ENCODE measurements at places on chromosomes 2 and 18.
A peak's percentile ranks its signal among the peaks of the same experiment; 100 is the strongest.

DNA sequence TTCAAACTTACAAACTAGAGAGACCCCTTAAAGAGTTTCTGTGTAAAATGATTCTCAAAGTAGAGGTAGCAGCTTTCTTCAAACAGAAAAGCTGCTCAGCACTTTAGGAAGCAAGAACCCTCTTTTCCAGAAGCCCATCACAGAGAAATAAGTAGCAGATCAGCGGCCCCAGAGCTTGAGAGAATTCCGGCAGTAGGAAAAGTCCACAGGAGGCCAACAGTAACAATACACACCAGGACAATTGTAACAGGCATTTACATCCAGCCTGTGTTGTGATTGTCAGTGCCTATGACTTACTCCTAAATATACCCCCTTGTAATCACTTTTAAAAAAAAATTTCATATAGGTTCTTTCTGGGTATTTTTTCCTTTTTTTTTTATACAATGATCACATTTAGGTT lies 161.4 kb upstream of the ACVR2A start:
- DNase-seq = no peak

- no peak for DNase-seq
Observed at GRCh38 chr2:180555391-180555965, 424.9 kb upstream of the UBE2E3 start.

DNA sequence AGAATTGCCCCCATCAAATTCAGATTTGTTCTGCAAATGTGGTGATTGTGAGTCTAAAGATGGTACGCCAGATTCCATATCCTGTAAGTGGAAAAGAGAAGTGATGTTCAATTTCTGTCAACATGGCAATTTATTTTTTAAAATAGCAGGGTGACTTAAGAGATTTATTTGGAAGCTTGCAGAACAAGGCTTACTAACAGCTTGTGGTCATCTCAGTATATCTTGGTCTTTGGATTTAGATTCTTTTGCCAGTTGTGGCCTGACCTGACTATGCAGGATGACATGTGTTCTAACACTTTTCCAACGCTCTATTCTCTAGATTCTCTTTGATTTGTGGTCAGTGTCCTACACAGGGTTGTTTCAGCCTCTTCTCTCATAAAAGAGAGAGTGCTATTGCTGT lies 74.4 kb downstream of the MAP3K20 start:
- no peak for DNase-seq

GRCh38 chr2:136133586-136133985 lies 15.6 kb upstream of the CXCR4 start:
- no peak for DNase-seq

- DNase-seq = no peak
Observed at GRCh38 chr2:10357193-10358169, 54.8 kb downstream of the HPCAL1 start.

- DNase-seq = peak; percentile 43
Observed at GRCh38 chr2:65300134-65300760, 72.6 kb downstream of the ACTR2 start.

DNA sequence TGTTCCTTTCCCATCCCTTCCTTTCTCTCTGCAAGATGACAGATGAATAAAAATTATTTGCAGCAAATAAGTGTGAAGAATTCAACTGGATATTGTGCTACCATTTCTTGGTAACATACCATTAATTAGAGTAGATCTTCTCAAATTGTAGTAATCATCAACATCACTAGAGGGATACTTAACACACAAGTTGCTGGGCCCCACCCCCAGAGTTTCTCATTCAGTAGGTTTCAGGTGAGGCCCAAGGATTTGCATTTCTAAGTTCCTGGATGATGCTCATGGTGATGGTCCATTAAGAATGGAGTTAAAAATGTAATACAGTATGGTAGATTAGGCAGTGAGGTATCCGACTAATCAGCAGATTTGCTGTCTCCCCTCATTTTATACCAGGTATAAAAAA lies 594.0 kb downstream of the ERBB4 start:
- no peak for DNase-seq

GRCh38 chr2:215528555-215528954 lies 92.7 kb upstream of the FN1 start:
- DNase-seq = no peak

GRCh38 chr18:48676346-48676745 lies 137.5 kb downstream of the CTIF start:
- no peak for DNase-seq

DNA sequence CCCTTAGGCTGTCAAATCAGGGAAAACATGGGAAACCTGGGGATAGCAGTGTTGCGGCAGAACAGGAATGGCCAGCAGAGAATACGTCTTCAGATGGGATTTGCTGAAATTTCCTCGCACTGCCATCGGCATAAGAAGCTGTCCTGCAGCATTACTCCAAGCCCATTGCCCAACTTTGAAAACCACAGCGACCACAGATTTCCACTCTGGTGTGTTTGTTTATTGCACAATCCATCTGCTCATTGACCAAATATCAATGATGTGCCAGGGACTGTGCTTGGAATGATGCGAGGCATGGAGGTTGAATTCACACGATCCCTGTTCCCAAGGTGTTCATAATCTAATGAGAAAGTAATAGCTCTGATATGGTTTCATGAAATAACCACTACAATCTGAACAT lies 383.3 kb upstream of the MYT1L start:
- no peak for DNase-seq

DNA sequence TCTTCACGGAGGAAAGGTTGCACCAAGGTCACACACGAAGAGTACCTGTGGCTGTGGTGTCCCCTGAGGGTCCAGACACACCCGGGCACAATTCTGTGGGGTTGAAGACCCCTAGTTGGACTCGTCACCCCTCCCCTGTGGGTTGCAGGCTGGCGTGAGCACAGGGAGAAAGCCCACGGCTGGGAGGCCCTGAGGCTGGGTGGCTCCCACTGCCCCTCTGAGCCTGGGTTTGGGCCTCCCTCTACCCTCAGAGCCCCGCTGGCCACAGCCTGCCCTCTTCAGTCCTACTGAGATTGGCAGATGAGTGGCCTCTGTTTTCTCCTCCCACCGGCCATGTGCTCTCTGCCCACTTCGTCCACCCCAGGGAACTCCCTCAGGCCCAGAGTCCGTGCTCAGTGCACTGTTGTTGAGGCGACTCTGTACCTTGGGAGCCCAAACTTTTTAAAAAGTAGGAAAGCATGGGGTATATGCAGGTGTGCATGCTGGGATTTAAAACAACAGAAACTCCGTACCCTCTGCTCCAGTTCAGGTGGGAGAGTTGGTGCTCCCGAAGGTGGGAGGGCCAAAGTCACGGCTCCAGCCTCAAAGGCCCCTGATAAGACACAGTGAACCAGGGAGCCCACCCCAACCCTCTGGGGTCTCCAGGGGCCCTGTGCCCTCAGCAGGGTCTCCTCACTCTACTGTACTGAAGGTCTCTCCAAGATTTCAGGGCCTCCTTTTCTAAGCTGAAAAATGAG lies 19.1 kb downstream of the RAMP1 start:
- no peak for DNase-seq

GRCh38 chr2:102138331-102138730 lies 4.2 kb upstream of the IL1R1 start:
- no peak for DNase-seq

DNA sequence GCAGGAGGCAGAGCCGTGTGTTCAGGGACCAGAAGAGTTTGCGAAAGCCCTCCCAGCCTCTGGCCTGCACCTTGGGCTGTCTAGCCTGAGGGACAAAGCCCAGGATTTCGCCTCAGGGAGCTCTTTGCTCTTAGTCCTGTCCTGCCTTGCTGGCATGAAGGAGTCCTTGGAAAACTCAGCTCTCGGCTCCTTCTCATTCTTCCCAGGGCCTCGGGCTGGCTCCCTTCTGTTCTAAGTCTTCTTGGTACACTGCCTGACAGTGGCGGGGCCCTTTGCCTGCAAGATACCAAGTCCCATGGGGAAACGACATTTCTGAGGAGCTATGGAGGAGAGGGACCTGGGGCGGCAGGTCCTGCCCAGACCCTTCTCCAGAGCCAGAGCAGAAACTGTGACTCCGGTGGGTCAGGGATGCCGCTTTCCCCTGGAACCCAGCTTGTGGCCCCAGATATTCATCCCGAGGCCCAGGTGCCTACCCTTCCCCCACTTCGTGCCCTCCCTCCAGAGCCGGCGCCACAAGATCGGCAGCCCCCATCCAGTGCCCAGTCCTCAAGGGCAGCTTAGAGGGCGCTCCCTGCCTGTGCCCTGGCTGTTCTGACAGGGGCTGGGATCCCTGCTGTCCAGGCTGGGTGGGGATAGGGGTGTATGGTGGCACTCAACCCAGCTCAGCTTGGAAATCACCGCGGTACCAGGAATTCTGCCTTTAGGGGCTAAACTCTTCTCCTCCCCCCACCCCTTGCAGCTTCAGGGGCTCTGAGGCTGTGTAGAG lies 5.5 kb upstream of the CYP26B1 start:
- no peak for DNase-seq

GRCh38 chr2:24570225-24570624 lies 79.2 kb downstream of the NCOA1 start:
- no peak for DNase-seq

GRCh38 chr2:157839162-157839801 lies 36.8 kb downstream of the ACVR1 start:
- DNase-seq = peak; percentile 84

DNA sequence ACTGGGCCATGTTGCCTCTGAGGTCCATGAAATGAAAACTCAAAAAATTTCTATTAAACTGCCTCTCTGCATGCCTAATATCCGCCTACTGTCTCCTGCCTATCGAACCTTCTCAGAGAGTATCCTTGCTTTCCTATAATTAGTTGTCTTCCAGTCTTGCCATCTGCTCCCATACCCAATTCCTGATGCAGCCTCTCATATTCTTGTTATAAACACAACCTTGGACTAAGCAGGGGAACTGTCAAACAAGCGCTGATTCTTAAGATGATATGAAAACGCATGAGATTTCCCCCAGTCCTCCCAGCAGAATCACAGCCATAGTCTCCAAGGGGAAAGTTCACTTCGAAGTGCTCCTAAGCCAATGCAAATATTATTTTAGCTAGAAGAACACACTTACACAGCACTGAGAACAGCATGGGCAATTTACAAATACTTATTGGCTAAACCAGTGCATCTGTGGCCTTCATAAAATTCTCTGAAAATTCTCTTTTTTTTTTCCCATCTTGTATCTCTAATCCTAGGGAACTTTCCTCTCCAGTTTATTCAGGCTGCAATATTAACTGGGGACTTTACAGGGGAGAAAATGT lies 471.6 kb downstream of the MBD2 start:
- DNase-seq = no peak

DNA sequence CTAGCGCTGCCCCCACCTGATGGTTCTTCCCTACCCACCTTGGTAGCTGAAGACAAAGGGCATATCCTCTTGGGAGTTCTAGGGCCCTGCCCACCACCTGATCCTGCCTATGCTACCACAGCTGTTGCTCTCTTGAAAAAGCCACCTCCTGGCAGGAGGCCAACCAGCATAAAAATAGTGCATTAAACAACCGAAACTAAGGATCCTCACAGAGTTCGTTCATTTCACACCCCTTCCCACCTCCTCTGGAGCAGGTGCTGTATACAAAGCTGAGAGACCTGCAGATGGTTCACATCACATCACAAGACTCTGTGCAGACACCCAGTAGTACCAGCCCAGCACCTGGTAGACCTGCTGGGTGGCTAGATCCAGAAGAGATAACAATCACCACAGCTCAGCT lies 1348.0 kb upstream of the TMEFF2 start:
- DNase-seq = no peak

- no peak for DNase-seq
Observed at GRCh38 chr2:128493880-128494279, 175.2 kb upstream of the HS6ST1 start.

DNA sequence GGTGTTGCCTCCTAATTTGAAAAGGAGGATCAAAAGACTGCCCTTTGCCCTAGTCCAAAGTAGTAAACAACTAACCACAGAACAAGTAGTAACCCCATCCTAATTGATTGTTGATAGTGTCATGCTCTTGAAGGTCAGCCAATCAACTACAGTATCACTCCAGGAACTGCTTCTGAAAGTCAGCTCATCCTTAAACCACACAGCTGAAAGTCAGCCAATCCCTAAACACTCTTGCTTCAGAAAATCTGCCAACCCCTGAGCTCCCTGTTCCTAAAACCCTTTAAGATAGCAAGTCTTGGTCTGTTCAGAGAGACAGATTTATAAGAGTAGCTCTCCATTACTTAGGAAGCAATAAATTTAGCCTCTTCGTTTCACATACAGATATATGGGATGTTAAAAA lies 51.6 kb upstream of the CPO start:
- no peak for DNase-seq

DNA sequence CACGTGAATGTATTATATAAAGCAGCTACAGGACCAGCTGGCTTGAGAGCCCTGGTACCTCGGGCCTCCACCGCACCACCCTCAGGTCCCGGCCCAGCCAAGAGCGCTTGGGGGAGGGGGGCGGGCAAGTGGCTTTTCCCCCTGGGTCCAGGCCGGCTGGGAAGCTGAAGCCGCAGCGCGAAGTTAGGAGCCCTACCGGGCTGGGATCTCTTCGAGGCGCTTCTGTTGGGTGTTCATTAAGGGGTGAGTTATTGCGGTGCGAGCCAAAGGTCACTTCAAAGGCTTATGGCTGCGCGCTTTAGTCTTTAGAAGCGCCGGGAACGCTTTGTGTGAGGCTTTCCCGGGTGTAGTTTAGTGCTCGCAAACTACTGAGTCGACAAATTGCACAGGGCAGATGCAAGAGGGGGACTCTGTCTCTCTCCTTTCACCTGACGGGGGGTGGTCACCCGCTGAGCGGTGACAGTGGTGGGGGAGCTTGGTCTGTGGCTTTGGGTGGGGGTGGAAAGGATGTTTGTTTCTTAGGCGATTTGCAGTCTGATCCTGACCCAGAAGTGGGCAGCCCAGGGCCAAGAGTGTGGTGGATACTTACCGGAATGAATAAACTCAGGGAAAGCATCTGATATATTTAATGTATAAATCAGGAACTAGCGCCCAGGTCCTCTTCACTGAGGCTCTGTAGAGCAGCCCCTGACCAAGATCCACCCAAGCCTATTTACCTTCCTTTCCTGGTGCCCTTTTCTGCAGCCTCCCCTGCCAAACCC lies 6.0 kb downstream of the HOXD3 start:
- peak; percentile 41 for DNase-seq

DNA sequence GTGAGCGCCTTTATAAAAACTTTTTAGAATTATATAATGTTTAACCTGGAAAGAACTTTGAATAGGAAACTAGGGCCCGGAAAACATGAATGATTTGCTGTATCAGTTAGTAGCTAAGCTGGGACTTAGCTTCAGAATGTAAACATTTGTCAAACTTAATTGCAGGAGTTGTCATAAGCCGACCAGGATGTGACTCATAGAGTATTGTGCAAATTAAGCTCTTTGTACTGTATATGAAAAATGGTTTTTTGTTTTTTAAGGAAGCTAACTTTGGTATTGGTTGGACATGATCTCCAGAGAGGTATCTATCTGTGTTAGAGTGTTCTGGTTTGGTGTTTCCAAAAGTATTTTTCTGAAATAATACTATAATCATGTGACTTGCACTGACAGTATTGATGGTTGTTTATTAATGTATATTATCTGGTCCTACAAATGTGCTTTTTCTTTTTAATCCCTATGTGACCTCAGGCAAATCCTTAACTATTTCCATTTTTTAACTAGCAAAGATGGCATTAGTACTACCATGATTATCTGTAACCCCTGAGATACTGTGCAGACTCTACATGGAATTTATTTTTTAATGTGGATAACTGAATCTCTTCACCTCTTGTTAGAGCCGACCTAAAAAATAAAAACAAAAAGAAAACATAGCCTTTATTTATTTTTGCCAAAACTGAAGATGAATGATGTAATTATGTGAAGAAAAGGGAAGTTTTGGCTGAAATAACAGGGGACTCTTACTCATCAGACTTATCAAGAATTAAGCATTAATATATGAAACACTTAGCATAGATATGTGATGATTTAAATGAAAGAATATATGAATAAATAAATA lies 11.7 kb downstream of the YIPF4 start:
- DNase-seq = no peak

GRCh38 chr2:37877457-37878315 lies 47.4 kb upstream of the RMDN2 start:
- peak; percentile 81 for DNase-seq

- DNase-seq = no peak
Observed at GRCh38 chr2:133296401-133296800, 271.9 kb downstream of the NCKAP5 start.

Measured in retina (tissue), 1 donor.